Stimulated activated CD8-positive, alpha-beta memory T cell treated with anti-CD3 and anti-CD28 coated beads, Interleukin-12 subunit alpha, Interleukin-12 subunit beta, amount 100 ng/mL, for 4 hours (primary cell): ENCODE measurements at places on chromosomes 1 and 21.

DNA sequence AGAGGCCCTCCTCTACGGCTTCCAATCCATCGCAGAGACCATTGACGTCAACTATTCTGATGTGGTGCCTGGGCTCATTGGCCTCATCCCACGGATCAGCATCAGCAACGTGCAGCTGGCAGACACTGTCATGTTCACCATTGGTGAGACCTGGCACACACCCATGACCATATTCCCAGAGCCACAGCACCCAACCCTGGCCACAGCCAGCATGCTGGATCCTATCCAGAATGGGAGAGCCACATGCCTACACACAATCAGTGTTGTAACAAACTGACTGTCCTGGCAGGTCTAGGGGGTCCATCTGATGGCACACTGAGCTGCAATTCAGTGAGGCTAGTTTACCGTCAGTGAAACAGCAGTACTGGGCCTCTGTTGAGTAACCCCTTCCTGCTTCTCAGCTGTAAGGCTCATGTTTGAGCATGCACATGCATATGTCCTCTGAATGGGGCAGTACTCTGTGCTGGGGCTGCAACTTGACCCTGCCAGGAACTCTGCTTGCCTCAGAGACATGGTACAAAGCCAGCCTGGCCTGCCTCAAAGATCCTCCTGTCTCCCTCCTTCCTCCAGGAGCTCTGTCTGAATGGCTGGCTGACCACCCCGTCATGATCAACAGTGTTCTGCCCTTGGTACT, 10.8 kb downstream of the IPO13 start:
- no peak for DNase-seq

- no peak for DNase-seq
These were observed 2.0 kb upstream of the PIP5K1A start for GRCh38 chr1:151196292-151196800.

GRCh38 chr1:23864801-23865542, 3.1 kb downstream of the FUCA1 start:
- no peak for DNase-seq

GRCh38 chr1:235513495-235514366, 9.5 kb upstream of the B3GALNT2 start:
- no peak for DNase-seq

DNA sequence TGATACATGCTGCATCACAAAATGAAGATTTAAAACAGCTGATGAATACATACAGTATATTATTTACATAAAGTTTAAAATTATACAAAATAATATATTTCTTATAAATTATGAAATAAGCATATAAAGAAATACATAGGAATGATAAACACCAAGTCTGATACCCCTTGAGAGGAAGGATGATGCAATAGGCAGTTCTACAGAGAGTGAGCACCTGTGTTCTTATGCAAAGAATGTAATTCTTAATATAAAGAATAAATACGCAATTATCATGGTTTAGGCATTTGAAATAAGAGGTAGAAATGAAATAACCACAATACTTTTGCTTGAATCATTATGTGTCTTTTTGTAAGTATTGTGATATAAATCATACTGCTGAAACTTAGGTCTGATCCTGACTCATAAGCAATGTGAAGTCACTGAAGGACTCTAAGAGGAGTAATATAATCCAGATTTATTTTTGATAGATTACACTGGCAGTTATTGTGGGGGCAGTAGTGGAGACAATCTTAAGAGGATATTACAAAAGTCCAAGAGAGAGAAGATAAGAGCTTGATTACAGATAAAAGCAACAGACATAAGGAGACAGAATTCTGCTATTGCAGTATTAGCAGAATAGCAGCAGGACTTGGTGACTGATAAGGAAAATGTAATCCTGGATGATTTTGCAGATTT, 39.0 kb downstream of the TTLL7 start:
- DNase-seq, result no peak

- no peak for DNase-seq
These were observed 96.9 kb downstream of the ATP6V1G3 start for GRCh38 chr1:198443365-198444233.

DNA sequence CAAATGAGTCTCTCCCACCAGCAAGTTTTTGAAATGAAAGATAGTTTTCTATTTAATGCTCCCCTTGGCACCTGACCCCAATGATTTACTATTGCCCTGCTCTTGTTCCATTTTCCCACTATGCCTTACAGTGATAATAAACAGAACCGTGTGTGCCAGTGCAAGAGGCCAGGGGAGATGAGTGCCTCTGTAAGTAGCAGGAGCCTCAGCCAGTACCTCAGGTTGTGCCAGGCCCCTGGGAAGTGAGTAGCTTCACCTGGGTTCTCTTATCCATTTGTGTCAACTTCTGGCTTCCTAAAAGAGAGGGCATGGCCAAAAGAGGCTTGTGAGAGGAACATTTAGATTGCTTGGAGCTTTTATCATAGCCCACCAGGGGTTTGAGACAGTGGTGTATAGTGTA, 3.4 kb upstream of the ROR1 start:
- no peak for DNase-seq

- no peak for DNase-seq
These were observed 949.7 kb upstream of the TMPRSS15 start for GRCh38 chr21:19353256-19353655.

- DNase-seq, result no peak
These were observed 4.7 kb downstream of the BTBD19 start for GRCh38 chr1:44812822-44813543.

DNA sequence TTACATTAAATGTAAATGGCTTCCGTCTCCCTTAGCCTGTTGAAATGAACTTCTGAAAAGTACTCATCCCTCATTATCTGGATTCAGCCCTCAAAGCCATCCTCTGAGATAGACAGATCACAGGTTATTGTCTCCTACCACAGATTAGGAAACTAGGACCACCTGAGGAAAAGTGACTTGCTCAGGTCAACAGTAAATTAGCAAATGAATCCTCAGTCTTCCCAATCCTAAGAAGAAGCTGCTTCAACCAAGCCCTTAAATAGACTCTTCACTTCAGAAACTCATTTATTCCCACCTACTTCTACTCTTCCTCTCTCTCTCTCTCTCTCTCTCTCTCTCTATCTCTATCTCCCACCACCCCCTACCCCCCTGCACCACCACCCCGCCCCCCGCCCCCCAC, 152.3 kb downstream of the DMRTA2 start:
- no peak for DNase-seq

DNA sequence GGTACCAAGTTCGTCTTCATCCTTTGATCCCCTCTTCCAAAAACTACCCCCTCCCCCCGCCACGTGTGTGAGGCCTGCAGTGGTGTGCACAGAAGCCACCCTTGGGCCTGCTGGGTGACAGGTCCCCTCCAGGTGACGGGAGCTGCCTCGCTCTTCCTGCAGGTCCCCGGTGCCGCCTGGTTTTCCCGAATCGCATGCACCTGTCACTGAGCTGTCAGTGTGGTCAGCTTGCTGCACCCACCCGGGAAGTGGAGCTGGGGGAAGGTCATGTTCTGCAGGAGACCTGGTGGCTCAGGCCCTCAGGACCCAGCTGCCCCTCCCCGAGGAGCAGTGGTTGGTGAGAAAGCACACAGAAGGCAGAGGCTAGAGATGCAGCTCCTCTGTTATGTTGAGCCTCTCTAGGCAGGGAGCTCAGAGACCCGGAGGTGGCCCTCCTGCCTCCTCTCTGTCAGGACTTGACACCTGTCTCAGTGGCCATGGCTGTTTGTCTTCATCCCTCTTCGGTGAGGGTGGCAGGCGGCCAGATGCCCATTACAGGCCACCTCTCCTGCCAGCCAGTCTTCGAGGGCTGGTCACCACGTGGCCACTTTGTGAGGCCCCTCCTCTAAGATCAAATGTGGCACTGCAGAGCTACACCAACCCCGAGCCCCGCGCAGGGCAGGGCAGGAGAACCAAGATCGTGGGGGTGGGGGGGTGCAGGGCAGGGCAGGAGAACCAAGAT, 60.9 kb downstream of the SKI start:
- DNase-seq, result no peak

GRCh38 chr1:219442611-219443061, 170.3 kb downstream of the ZC3H11B start:
- no peak for DNase-seq

DNA sequence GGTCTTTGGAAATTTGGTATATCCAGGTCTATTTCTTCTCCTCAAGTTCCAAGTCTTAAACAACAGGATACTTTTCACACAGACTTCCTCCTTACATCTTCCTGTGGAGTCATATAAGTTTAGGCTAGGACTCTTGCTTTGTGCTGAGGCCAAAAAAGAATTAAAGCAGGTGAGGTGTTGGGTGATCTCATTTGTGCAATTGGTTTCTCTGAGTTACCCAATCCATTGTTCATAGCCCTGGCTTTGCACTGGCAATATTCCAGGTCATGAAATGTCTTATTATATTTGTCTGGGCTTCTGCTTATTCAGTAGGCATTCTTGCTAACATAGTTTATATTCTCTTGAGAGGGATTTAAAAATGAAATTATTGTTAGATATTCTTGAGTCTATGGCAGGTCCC, 14.1 kb upstream of the KIAA0040 start:
- DNase-seq, result no peak

GRCh38 chr1:1788646-1789431, 10.6 kb upstream of the NADK start:
- DNase-seq, result no peak

- DNase-seq, result no peak
These were observed 82.3 kb downstream of the ITPKB start for GRCh38 chr1:226656601-226657277.

DNA sequence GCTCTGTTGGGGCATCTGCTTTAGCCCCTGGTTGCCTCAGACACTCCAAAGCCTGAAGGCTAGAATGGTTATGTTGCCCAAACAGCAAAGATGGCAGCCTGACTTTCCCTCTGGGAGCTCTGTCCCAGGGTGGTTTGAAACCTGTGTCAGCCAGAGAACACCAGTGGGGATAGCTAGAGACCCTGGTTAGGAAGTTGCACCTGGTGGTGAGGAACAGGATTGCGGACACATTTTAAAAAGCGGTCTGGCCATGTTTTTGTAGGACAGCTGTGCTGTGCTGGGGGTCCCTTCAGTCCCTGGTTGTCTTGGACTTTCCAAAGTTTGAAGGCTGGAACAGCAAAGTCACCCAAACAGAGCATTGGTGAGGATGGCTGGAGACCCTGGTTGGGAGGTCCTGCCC, 87.8 kb downstream of the DNM3 start:
- DNase-seq, result no peak

DNA sequence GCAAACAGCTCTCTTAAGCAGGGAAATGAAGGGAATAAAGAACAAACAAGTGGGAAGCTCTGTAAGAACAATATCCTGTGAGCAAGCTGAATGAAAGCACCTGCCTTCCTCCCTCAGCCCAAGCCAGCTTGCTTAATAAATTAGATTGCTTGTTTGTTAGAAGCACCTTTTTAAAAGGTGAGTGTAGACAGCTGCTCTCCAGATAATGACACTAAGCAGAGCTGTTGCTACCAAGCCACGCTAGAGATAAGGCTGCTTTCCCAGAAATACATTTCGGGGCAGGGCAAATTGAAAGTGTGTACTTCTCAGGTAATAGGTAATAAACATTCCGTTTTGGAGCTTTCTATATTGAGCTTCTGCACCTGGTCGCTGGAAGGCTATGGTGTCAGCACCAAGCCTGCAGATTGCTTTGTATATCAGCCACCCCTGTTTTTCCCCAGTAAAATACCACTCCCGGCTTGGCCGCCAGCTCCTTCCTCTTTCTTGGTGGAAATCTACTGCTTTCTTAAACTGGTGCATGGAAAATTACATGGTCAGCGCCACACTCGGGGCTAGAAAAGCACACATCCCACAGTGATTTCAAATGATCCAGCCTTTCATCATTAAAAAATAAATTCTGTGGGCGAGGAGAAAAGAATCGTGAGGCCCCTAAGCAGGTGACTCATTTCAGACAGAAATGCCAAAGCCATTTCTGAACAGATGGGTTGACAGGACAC, 151.3 kb downstream of the ETS2 start:
- DNase-seq, result no peak

GRCh38 chr1:226956942-226957713, 17.0 kb downstream of the COQ8A start:
- no peak for DNase-seq

GRCh38 chr1:115839029-115839678, 1.8 kb downstream of the NHLH2 start:
- DNase-seq, result no peak

DNA sequence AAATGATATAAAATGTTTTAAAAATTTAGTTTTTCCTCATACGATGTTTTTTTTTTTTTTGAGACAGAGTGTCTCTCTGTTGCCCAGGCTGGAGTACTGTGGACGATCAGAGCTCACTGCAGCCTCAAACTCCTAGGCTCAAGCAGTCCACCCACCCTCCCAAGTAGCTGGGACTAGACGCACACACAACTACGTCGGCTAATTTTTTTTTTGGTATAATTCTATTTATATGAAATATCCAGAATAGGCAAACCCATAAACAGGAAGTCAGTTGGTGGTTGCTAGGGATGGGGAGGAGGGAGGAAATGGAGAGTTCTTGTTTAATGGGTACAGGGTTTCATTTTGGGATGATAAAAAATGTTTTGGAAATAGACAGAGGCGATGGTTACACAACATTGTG, 56.5 kb downstream of the WARS2 start:
- no peak for DNase-seq

GRCh38 chr1:119948342-119949214, 52.3 kb upstream of the ADAM30 start:
- DNase-seq, result peak; percentile 35

GRCh38 chr1:98053471-98054366, 132.9 kb upstream of the DPYD start:
- DNase-seq, result no peak

- DNase-seq, result no peak
These were observed 62.4 kb upstream of the LRP8 start for GRCh38 chr1:53390261-53390660.

GRCh38 chr1:224054611-224055010, 59.3 kb upstream of the FBXO28 start:
- DNase-seq, result no peak

GRCh38 chr1:24911651-24912155, 18.4 kb downstream of the RUNX3 start:
- DNase-seq, result no peak

DNA sequence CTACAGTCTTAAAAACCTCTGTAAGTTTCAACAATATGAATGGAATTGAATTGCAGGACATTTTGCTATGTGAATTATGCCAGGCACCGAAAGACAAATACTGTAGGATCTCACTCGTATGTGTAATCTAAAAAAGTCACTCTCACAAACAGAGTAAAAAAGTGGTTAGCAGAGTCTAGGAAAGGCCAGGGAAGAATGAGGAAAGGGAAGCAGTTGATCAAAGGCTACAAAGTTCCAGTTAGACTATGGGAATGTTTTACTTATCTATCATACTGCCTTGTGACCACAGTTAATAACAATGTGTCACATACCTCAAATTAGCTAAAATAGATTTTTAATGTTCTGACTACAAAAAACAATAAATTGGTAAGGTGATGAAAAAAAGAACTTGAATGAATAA, 565.4 kb upstream of the BRINP3 start:
- DNase-seq, result no peak

- DNase-seq, result no peak
These were observed 59.1 kb downstream of the PRDM2 start for GRCh38 chr1:13759072-13759471.

GRCh38 chr21:33844890-33845205, 70.8 kb downstream of the ATP5PO start:
- no peak for DNase-seq

GRCh38 chr21:15839026-15839425, 109.2 kb downstream of the USP25 start:
- no peak for DNase-seq

- DNase-seq, result no peak
These were observed 36.7 kb downstream of the PLPP3 start for GRCh38 chr1:56542651-56543050.

- no peak for DNase-seq
These were observed 613.3 kb upstream of the PLXNA2 start for GRCh38 chr1:208857465-208857864.
